NCI-H1105 treated with DMSO at 0.1 percent for 48 hours (cell line): ENCODE measurements at places on chromosomes 3 and 15.

DNA sequence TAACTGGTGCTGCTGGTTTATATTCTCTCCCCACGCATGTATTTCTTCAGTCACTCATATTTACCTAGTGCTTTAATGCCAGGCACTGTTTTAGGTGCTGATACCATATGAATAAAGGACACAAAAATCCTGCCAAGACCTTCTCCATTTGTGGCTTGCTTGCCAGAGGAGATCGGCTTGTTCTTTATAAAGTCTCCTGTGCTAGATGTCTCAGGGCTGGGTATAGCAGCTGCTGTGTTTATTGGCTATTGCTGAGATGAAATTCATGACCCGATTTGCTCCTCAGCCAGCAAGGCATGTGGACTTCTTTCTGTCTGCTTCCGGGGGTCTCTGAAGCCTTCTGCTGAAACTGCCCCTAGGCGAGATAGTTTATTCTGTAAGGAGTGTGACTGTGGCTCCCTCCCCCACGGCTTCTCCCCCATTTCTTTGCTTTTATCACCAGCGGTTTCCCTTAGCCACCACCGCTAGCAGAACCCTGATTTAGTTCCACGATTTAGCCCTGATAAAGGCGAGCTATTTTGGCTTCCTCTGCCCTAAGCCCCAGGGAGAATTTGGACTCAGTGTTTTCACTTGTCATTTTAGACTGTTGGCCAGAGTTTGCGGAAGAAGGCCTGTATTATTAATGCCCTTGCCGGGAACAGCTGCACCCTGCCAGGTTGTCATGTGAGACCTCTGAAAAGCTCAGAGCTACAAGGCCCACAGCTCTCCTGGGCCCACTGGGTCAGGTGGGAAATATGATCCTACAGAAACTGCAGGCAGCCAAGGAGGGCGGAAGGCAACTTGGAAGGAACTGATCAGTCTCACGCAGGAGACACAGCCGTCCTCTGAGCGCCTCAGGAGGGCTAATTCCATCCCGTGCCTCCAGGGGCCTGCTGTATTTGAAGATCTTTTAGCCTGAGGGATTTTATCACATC is 46.8 kb downstream of the ST6GAL1 start:
- no peak for DNase-seq

DNA sequence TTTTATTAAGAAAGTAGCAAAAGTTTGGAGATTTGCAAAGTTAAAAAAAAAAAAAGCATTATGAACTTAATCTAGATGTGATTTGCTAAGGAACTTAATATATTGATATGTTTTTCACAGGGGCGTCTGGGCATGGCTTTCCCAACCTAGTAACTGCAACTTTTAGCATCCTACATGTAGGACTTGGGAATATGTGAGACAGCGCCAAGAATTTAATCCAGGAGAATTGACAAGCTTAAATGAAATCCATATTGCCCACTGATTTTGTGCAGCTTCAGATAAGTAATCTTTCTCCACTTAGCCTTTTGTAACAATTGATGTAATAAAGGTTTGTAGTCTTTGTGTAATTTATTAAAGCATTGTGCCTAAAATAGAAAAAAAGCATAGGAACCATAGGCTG is 982 bp upstream of the GABPB1 start:
- no peak for DNase-seq

DNA sequence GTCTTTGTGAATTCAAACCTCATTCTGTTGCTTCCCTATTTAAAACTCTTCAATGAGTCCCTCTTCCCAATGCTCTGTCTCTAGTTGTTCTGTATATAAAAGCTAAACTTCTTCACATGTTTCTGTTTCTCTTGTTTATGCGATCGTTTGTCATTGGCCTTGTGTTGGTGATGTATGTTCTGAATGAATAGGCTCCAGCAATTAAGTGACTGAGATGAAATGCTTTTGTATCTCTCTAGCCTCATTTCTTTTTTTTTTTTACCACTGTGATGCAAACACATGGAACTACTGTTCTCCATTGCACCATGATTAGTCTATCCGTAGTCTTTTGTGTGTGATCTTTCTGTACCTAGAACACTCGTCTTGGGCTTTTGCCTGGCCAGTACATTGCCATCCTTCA is 380.5 kb upstream of the TPRG1 start:
- no peak for DNase-seq

DNA sequence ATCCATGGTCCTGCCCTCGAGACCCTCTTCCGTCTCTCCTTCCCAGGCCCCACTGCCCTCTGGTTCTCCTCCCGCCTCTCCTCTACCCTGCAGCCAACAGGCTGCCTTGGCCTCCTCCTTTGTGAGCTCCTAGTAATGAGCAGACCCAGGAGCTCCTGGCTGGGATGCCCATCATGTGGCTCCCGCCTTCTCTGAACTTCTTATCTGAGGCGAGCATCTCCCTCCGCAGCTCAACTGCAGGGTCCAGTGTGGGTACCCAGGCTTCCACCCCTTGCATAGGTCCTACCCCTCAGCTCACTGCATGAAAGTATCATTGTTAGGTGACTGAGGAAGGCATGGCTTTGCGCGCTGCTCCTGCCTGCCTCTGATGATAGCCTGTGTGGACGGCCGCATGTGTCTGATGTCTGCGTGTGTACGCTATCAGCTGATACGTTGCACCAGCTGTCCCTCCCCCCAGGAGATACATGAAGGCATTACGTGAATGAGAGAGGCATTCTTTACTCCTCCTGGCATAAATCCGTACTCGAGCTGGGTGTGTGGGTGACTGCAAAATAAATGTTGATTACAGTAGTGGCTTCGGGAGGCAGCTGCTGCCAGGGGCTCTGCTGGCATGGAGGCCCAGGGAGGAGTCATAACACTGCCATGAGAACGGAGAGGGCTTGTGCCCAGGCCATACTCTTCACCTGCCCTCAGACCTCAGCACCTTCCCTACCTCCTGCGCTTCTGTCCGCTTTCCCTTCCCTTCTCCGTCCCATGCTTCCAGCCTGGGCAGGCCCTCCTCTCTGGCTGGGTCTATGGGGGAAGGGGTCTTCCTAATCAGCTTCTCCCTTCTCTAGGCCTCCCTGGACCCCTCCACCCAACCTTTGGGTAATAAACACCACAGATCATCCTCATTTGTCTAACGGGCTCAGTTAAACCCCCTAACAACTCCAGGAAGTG is 48.8 kb downstream of the ZNF710 start:
- no peak for DNase-seq

- DNase-seq, result no peak
Observed at GRCh38 chr3:194320744-194321243, 30.3 kb downstream of the CPN2 start.

DNA sequence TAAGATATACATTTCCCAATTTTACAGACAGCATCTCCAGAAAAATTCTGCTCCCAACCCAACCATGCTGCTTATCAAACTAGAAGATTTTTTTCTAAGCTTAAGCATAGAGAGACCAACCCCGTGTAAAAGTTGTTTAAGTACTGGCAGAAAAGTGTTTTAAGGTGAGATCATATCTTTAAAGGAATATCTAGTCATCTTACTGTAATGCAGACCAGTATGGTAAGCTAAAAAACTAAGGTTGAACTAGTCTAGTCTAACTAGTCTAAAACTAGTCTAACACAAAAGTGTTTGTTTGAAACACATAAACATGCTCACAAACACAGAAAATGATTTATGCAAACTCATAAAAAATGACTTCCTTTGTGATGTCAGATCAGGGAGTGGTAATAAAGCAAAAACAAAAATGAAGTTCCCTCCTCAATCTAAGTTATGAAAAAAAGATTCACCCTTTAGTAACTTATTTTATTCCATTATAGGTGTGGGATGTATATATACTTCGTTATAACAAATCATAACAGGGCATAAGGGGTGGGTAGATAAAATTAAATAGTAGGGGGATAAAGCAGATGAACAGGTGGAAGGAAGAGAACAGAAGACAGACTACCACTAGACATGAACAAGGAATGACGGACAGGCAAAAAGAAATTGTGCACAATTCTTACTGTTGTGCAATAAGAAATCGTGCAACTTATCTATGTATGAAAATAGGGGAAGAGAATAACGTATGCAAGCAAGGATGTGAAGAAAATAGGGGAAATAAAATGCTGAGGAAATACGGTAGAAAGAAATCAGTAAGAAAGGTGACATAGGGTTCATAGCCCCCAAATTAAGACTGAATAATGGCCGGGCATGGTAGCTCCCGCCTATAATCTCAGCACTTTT is 10.0 kb downstream of the MYO5A start:
- no peak for DNase-seq

GRCh38 chr3:114566162-114566755 is 272.4 kb downstream of the TIGIT start:
- no peak for DNase-seq

DNA sequence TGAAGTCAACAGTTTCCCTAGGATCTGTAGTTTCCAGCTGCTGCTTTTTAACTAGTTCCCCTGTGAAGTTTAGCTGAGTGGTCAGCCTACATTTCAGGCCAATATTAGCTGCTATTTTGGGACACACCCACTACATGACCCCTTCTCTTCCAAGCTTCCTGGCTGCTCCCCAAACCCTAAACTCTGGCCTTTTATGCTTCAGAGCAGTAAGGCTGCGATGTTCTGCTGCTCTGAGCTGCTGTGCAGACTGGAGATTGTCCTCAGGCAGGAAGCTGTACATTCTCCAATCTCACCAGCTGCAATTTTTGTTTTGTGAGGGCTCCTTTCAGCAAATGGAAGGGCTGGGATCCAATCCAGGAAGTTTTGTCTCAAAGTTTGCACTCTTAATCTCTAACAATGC is 48.0 kb upstream of the WDR72 start:
- DNase-seq, result no peak

DNA sequence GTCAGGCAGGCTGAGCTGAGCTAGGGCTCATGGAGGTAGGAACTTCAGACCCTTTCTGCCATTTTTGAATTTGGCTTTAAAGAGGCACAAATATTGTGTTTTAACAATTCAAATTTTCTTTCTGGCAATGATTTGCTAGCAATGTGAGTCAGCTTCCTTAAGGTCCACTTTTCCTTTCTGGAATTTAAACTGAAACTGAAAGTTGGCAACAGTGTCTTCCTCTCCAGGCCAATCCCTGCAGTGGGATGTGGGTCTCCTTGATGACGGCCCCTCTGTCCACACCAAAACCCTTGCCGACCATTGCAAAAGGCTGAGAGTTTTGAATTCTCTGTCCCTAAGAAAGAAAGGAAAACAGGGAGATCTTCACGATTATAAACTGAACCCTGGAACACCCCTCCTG is 27.1 kb downstream of the RPSA start:
- no peak for DNase-seq

GRCh38 chr3:81874738-81875137 is 113.3 kb upstream of the GBE1 start:
- peak; percentile 64 for DNase-seq

DNA sequence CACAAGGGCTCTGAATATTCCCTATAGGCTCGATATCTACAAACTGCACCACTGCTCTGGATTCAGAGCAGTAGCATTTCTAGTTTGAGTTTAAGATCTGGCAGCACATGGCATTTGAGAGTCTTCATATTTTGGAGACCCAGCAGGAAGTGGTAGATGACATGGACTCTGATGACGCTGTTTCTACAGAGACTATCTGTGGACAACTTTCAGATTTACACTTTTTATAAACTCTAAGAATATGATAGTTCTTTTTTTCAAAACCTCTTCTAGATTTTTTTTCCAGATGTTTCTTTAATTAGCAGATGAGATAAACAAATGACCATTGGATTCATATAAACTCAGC is 35.8 kb downstream of the ARMC8 start:
- DNase-seq, result no peak

DNA sequence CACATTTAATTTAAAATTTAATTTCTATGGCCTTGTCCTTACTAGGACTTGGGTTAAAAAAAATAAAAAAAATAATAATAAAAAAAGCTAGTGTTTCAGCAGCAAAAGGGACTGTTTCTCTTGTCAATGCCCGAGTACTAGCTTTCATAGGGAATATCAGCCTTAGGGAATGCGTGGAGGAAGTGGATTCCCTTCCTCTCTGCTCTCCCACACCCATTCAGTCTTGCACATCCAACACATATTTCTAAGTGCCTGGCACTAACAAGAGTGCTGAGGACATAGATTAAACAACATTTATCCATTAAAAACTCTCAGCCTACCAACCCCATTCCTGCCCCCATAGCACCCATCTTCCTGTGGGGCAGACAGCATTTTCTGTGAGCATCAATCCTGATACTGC is 6.2 kb downstream of the ZNF385D start:
- DNase-seq, result no peak

DNA sequence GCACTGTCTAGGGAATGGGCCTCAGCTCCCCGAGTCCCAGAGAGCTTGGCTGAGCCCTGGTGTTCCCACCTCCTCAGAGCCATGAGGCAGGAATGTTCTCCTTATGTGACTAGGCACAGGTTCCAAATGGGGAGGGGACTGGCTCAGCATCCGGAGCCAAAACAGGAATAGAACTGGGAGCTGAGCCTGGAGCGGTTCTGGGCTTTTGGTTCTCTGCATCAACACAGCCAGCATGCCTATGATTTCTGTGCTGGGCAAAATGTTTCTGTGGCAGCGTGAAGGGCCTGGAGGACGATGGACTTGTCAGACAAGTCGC is at the start of gene FAM131A:
Gene FAM131A, plus strand, starts transcription at position 202 of the 316 bp plus-strand sequence. Its CDS starts 31 bp downstream, at position 233.
- no peak for DNase-seq
